ACHN (cell line): ENCODE measurements at places on chromosomes 6 and 20.

DNA sequence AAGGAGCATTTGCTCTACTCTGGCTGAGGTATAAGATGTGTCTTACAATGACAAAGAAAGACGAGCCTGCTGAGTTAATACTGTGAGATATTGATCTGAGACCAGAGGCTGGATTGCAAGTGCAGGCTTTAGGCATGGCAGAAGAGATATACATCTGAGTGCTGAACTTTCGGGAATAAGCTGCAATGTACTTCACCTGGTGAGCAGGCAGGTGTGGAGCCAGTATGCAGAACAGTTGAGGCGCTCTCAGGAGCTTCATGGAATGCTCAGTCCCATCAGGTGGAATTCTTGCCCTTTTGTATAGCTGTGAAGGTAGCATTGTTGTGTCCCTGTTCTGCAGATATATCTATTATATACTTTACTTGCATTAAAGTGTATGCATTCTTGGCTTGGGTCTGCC lies 179.3 kb upstream of the RIMS1 start:
- DNase-seq: no peak

DNA sequence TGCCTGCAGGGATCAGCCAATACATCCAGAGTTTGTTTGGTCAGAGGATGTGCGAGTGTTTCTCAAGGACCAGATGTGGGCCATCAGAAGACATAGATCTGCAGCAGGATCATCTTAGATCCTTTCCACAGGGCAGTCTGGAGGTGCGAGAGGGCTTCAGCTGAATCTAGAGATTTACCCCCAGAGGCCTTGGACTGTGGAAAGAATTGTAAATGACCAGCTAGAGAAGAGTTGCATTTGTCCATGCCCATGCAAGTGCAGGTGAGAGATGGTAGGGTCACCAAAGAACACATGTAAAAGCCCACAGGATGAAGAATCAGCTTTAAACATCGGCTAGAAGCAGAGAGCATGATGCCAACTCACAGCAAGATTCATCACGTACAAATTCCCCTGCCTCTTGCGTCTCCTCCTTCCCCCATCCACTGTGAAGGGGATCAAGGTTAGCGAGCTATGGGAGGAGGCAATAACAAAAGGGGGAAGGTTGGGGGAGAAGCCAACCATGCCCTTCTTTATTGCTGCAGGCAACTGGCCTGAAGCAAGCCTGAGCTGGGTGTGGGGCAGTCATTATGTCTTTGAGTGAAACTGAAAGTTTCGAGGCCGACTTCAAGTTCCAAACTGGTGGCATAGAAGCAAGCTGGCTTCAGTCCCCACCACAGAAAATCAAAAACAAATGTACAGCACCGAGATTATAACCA lies 83.5 kb downstream of the SCML4 start:
- DNase-seq: no peak

DNA sequence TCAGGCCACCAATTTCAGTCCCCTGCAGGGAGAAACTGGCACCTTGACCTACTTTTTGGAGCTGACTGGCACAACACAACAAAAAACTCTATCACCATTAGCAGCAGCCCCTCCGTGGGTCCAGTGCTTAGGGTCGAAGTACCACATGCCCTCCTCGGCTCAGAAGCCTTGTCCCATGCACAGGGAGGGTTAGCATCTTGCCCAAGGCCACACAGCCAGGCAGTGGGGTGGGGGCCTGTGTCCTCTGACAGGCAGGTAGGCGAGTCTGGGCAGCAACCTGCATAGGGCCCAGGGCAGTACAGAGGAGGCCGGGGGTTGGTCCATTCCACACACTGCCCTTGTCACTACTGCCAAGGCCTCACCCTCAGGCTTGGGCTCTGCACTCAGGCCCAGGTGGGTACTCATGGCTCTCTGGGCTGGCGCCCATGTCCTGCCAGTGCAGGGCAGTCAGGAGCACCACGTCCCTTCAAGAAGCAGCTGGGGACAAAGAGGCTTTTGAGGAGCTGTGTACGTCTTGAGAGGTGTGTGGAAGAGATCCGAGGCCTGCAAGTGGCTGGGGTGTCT lies 53.6 kb downstream of the PYGB start:
- no peak for DNase-seq

DNA sequence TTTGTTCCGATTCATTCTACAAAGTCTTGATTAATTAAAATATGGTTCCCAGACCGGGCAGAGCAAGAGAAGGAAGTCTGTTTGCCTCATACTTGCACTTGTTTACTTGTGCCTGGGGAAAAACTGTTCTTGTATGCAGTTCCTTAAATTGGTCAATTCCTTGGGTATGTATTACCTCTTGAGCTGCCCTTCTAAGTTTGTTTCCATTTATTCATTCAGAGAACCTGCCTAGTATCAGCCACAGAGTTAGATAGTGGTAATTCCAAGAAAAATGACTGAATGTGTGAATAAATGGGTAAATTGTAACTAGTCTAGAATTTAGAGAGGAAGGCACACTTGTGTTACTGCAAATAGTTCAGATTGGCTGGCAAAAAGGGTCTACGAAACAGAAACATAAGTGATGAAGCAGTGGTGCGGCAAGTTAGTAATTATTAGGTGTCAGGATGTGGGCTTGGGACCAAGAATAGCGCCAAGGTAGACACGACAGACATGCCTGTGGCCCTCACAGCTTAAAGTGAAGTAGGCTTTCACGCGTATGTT lies 525 bp upstream of the MAK start:
- DNase-seq: no peak

- DNase-seq: no peak
These were observed 21.7 kb downstream of the MAP1LC3A start for GRCh38 chr20:34579979-34580940.

DNA sequence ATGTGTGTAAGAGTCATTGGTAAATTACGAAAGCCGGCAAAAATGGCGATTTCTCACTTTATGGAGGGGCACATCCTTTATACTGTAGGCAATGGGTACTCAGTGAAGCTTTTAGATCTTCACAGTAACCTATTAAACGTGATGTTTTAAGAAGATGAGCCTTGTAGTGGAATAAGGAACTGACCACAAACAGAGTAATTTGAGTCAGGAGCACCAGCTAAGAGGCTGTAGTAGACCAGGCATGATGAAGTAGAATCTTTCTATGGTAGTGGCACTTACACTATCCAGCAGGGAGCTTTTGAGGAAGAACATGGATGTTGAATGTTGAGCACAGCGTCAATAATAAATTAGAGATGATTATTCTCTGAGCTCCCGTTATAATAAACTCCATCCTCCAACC lies 65.9 kb downstream of the HIVEP2 start:
- DNase-seq: no peak

DNA sequence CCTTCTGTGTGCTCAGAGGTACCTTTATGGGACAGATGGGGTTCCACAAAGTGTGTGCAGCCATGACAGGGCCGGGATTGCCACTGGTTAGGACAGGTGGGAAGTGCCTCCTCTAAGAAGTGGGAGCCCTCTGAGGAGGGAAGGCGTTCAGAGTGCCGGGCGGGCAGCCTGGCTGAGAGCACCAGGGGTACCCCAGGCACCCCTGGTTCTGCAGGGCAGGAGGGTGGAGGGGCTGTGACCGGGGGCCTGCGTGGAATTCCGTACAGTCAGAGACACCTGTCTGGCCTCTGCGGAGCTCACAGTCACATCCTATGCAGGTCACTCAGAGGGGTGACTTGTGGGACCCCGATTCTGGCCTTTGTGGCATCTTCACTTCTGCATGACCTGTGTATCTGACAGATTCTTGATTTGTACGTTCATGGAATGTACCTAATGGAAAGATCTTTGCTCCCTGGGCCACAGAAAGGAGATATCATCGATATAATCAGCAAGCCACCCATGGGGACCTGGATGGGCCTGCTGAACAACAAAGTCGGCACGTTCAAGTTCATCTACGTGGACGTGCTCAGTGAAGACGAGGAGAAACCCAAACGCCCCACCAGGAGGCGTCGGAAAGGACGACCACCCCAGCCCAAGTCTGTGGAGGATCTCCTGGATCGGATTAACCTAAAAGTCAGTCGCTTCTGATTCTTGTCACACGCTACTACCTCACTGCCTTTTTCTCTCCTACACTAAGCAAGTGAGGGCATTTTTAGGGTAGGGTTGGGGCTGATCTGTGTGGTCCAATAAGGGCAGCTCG lies 190.9 kb downstream of the SASH1 start:
- no peak for DNase-seq

GRCh38 chr20:13222319-13222716 lies 1.2 kb downstream of the ISM1 start:
- no peak for DNase-seq

- no peak for DNase-seq
These were observed 92.5 kb upstream of the HDGFL1 start for GRCh38 chr6:22476811-22477390.

DNA sequence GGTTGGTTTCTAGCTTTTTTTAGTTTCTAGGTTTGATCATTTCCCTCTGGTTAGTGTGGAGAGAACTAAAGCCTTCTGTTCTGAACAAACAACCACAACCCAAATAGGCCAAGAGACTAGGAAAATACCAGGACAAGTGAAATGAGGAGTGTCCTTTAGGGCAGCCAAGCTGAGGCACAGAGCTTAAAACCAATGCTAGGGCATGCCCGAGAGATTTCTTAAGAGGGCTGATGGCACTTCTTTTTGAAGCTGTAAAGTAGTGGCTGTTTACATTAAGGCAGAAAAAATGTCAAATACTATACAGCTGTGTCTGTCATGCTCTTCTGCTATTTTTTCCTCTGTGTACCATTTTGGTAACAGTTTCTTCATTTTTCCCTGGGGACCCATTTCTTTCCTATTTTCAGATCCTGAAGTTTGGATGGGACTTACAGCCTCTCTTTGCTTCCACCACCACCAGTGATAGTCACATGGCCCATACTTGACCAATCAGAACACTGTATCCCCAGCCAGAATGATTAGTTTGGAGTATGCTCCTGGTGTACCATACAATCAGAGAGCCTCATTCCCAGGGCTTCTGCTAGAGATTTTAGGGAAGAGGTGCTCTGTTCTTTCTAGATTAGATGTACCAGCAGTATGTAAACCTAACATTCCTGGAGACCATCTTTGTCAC lies 154.4 kb downstream of the BMP2 start:
- DNase-seq: no peak

DNA sequence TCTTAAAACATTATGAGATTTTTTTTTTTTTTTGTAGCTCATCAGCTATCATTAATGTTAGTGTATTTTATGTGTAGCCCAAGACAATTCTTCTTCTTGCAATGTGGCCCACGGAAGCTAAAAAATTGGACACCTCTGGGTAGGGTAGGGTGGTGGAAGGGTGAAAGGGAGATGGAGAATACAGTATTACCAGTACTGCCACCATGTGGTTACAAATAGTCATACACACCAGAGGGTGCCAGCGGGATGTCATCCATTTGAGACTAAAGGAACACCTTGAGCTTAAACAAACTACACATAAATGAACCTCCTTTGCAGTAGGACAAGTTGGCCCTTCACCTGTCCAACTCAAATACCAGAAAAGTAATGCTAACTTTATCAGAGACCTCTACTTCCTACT lies 601.9 kb downstream of the HTR1B start:
- peak; percentile 16 for DNase-seq

DNA sequence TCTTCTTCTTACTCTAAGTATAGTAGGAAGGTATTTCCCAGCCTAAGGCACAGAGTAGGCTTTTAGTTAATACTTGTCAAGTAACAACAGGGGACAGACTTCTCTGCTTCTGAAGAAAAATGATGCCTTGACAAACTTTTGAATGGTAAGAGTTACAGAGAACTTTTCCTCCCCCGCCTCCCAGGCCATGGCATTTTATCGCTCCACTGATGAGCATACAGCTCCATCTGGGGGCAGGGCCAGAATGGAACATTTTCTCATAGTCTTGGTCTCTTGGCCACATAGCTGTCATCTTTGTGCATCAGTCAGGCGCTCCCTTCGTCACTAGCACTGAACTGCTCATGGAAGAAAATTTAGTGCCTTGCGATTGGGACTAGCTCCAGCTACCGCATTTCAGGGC lies 1066.8 kb upstream of the CITED2 start:
- peak; percentile 53 for DNase-seq

DNA sequence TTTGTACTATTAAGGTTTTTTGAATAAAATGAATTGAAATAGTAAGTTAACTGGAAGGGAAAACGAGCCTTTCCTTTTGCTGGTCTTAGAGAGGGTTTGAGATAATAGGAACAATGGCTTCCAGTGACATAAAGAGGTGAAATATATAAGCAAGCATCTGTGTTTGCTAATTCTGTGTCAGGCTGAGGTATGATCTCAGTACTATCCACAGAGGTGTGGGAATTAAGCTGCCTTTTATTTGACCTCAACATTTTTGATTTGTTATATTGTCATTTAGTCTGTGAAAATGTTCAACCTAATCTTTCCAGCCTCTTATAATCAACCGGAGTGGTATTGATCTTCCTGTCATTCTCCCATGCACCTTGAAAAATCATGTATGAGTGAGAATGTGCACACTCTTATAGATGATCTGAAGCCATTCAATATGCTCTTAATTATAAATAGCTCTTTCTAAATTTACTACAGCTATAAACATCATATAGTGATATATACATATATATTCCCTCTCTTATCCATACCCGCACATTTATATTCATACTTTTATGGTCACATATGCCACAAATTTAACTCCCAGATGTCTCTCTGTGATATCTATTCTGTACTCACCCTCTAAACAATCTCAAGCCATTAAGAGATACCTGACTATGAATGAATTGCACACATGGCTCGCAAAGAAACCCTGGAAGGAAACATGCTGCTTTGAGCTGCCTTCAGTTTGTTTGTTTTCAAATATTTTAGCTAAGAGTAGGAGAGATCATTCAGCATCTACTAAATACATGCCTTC lies 754.7 kb upstream of the NRSN1 start:
- DNase-seq: no peak

DNA sequence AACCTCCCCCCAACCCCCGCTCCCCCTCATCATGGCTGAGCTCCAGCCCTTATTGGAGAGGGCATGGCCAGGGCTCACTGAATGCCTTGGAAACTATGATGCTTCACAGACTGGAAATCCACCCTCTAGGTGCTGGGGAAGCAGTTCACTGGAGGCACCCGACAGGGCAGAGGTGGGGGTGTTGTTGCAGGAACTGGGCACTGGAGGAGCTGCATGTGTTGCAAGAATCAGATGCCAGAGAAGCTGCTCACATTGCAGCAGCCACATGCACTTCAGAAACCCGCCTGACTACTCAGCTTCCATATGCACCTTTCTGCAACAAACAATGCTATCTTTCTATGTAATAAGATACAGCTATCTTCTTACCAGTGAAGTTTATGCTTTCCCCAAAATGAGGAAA lies 7.9 kb upstream of the TBPL1 start:
- DNase-seq: no peak

DNA sequence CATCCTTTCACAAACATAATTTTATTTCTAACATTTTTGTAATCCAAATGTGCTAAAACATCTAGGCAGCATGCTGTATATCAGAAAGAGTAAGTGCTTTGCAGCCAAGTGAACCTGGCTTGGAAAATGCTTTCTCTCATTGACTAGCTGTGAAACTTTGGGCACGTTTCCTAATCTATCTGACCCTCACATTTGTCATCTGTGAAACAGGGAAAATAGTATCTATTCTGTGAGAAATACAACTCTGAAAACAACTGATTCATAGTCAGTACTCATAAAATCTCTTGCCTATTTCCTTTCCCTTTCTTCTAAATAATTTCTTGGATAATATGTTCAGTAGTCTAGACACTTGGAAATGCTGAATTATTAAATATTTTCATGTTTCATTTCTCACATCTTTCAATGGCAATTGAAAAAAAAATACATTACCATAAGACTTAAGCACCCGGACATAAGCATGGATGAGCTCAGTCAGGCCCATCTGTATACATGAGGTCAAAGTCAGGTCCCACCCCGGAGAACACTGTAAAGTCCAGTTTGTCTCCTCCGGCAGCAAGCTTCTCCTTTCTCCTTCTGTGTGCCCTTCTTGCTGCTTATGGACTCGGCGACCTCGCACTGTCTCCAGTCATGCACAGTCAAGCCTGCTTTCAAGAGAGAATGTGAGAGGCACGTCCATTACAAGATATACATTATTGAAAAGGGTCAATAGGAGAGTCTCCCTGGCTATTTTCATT lies 455.0 kb upstream of the SOX4 start:
- DNase-seq: no peak
